ENCODE measurements at places on chromosomes 6 and 20.

DNA sequence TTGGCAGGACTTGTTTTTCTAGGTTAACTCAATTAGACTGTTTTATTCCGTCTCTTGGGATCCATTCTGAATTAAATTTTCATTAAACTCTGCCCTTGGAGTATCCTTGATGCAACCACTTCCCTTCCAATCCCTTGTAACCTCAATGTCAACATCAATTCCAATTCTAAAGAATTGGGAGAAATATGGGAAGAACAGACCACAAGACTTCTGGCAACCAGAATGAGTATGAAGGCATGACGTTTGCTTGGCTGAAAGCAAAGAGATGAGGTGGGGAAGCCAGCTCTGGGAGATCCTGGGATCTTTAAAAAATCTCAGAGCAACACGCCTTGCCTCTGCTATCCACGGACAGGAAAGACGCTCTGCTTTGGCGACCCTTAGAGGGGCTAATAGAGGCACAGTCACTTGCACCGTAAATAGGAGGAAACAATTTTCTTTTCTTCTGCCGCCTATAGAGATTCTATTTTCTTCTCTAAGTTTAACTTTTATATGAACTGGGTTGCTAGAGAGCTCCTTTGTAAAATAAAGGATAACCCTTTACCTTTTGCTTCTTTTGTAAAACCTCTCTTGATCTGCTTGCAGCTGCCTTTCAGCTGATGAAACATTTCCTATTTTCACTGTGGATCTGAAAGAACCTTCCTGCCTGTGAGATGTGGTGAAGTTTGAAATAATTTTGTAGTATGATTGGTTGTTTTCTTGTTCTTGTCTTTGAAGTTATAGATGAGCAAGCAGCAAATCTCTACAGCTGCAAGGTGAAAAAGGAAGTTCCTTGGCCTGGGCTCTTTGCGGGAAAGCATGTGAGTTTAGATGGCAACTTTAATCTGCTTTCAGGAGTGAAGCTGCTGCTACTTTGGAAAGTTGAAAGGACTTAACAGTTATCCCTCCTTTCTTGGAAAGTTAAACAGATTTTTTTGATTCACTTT, at the start of gene ASIP:
Gene ASIP, plus strand, starts transcription at position 731 of the 923 bp plus-strand sequence. CDS start 18,952 bp downstream, outside the sequence.
- DNase-seq, result no peak

DNA sequence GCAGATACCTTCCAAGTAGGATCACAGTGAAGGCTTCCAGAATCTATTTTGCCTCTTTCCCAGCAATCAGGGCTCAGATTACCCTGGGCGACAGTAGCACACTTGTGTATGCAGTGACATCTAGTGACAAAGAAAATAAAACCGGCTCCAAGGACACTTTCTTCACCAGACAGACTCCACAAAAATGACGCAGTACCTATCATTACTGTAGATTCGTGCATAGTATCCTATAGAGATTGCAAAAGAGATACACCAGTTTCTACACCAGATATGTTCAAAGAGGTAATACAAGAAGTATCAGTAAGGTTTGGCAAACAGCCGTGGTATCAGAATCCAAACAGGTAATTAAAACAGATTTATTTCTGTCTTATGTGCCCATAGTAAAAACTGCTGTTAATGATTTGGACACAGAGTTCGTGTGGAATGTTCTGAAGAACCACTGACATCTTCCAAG, 600.4 kb upstream of the JAG1 start:
- peak; percentile 59 for DNase-seq

DNA sequence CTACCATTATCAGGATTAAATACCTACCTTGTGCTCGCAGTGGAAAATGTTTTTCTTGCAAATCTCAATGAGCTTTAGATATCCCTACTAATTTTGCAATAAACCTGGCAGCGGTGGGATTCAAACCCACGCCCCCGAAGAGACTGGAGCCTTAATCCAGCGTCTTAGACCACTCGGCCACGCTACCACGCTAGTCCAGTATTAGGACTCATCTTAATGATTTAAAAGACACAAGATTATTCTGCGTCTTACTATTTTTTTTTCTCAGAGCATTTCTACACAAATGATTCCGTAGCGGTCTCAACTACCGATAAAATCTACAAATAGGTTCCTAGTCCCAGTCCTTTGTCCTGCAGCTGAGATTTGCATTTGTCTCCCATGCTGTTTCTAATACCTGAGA, 35.2 kb upstream of the ZSCAN23 start:
- no peak for DNase-seq

GRCh38 chr20:15740046-15740775, 833.0 kb downstream of the KIF16B start:
- DNase-seq, result no peak

DNA sequence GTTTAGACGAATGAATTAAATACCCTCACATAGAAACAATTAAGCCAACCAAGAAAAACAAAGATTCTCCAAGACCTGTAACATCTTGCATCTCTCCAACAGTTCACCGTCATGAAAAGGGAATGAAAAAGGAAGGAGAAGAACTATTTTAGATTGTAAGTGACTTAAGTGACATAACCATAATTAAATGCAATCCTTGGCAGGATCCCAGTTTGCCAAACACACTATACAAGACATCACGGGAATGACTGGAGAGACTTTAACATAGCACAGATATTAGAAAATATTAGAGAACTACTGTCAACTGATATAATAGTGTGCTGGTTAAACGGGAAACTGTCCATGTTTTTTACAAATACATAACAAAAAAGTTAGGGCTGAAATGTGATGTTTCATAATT, 22.2 kb downstream of the EPB41L2 start:
- DNase-seq, result no peak

- no peak for DNase-seq
These were observed 97.5 kb downstream of the ERMARD start for GRCh38 chr6:169848946-169849345.

- no peak for DNase-seq
These were observed 173.2 kb downstream of the DOK5 start for GRCh38 chr20:54648421-54649142.

GRCh38 chr6:46271728-46272127, 100.9 kb upstream of the ENPP5 start:
- DNase-seq, result no peak

DNA sequence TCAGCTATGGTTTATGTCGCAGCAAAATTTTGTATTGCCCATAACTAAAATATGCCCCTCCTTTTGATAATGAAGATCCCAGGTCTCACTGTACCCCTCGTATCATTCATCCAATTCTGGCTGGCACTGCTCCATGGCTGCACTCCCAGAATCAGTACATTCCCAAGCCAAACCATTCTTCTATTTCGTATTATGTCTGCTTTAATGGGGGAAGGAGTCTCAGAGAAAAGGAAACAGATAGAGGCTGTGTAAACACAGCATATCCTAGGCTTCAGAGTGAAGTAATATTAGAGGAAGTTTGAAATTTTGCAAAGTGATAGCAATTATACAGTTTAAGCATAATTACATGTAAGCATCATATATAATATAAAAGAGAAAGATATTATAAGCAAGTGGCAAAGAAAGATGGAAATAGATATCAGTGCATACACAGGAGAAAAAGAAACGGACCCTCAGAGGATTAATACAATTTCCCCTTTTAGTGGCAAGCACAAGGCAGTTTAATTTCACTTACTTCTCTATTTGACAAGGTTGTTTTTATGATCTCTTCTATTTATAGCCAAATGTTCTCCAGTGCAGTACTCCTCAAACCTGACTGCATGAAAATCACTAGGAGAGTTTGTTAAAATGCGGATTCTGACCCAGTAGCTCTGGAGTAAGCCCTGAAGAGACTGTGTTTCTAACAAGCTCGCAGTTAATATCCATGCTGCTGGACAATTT, 56.5 kb upstream of the TENT5A start:
- peak; percentile 72 for DNase-seq

DNA sequence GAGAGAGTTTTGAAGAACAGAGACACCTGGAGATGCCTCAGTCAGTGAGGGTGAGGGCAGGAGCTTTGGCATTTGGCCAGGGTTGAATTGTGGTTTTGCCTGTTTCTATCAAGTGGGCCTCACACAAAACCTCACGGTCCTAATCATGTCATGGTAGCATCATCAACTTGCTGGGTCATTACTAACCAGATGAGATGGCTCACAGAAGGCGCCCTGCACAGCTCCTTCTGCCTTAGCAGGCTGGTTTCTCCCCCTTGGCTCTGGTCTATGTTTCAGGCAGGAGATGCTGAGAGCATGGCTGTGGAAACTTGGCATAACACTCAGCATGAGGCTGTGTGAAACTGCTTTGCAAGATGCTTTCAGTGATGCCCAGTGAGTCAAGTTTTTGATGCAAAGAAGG, 99.3 kb downstream of the LRRC1 start:
- peak; percentile 7 for DNase-seq

DNA sequence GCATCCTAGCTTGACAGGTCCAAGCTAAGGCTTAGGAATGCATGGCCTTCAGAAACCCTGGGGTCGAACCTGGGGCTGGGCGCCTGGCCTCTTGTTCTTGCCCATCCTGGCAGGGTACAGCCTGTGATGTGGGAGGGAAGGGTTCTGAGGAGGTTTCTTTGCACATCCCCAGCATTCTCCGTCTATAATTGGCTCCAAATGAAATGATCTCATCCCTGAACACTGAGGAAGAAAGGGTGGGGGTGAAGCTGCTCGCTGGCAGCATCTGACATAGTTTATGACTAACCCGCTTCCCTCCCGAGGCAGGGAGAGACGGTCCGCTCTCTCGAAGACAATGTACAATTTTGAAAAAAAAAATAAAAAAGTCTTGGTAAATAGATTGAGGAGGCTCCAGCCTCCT, 67.1 kb upstream of the ZNFX1 start:
- no peak for DNase-seq

GRCh38 chr6:116461932-116462885, 1.0 kb downstream of the CALHM6 start:
- DNase-seq, result peak; percentile 45

DNA sequence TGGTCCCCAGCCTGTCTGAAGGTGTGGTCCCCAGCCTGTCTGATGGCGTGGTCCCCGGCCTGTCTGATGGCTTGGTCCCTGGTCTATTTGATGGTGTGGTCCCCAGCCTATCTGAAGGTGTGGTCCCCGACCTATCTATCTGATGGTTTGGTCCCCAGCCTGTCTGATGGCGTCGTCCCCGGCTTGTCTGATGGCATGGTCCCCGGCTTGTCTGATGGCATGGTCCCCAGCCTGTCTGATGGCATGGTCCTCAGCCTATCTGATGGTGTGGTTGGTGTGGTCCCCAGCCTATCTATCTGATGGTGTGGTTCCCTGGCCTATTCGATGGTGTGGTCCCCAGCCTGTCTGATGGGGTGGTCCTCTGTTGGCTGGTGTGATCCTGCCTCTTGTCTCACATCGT, 18.2 kb upstream of the MRGBP start:
- no peak for DNase-seq

- peak; percentile 98 for DNase-seq
These were observed 190.9 kb downstream of the MAFB start for GRCh38 chr20:40497899-40498691.

DNA sequence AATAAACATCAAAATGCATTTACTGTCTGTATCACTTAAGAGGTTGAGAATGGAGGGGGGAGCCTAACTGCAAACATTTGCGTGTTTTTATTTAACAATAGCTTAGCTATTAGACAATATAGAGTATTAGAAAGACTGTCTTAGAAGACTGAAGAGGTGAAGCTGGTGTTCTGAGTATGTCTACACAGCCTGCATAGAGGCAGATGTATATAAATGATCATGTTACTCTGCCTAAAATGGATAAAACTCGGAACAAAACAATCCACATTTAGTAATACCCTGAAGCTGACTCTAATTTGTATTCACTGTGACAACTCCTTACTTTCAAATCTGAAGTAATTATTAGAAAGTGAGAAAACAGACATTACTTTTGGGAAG, 181.9 kb downstream of the GMPR start:
- no peak for DNase-seq

GRCh38 chr6:153832543-153832942, 206.5 kb upstream of the OPRM1 start:
- DNase-seq, result no peak

- peak; percentile 12 for DNase-seq
These were observed 32.3 kb upstream of the OVOL2 start for GRCh38 chr20:18090044-18090443.

DNA sequence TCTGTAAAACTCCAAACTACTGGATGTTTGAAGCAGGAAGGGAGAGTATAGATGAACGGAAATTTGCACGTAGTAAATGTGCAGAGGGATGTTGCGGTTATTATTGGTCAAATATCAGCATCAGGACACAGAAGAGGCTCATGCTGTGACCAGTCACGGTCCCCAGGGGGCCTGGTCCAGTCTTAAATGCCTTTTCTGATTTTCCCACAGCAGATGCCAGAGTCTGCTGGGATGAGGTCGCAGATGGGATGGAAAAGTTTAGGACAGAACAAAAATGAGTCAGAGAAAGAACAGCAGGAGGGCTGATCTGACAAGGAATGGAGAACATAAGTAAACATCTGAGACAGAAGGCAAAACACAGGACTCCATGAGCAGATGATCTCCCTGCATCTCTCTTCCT, 11.7 kb upstream of the SIRPG start:
- no peak for DNase-seq

DNA sequence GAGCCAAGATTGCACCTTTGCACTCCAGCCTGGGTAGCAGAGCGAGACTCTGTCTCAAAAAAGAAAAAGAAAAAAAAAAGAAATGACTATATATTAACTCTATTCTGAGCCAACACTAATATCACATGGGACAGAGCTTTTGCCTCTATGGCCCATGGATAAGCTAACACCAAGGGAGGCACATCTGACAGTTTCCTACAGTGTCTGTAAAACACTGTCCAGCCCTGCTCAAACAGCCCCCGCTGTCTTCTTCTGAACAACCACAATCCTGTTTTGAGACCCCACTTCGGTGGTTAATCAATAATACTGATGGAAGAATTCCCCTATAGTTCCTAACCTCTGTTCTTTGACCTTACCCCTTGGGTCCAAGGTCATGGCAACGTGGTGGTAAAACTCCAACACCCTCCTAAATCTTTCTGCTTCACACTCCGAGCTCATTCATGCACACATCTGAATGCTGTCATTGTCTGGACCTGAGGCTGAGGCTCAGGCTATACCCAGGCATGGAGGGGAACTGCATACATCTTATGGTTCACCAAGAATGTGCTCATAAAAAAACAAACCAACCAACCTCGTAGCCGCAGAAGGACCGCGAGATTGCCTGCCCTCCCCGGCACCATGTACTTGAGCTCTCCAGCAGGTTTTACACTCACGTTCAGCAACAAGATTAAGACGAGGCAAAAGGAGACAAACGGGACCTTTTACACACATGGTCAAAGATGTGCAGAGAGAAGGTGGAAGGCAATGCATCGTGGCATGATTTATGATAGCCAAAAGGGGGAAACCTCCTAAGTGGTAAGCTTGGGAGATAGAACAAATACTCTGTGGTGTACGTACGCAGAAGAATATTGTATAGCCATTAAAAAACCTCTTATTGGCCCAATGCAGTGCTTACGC, 105.4 kb upstream of the NFATC2 start:
- no peak for DNase-seq

GRCh38 chr6:46452312-46452917, 38.8 kb downstream of the RCAN2 start:
- DNase-seq, result no peak

GRCh38 chr6:22113026-22113766, 183.6 kb downstream of the PRL start:
- peak; percentile 6 for DNase-seq

Data from NB4 (cell line).